ENCODE measurements at places on chromosomes 11 and 22. TPM values are rescaled to one million over a fixed set of nuclear protein-coding genes. Genes with fewer than 3 reads are reported as not detected.

Gene CDC42EP2
- 24.5 TPM for total RNA-seq

Gene RAB3IL1
- 8.5 TPM for total RNA-seq

Gene SLC22A25
- not detected for total RNA-seq

Gene TMEM45B
- total RNA-seq: not detected

Gene NUDT8
- total RNA-seq: 5.8 TPM

Gene GGT5
- total RNA-seq: 13.7 TPM

Gene OR2AG2
- total RNA-seq: 0.39 TPM
